ENCODE measurements at places on chromosomes 3 and 15.

- H3K4me1 ChIP-seq: no peaks in the 10 kb centered on the region
- H3K27ac ChIP-seq: no peak overlapping the region
- no peaks in the 10 kb centered on the region for H3K36me3 ChIP-seq
- H3K27me3 ChIP-seq: peaks cover 56% of the 10 kb centered on the region
- no peak for DNase-seq
These were observed 262.7 kb downstream of the MEX3B start for GRCh38 chr15:81783076-81783475.

GRCh38 chr3:113663324-113663750 lies 33.1 kb downstream of the USF3 start:
- peaks cover 10% of the 10 kb centered on the region for H3K4me1 ChIP-seq
- no peaks in the 10 kb centered on the region for H3K27me3 ChIP-seq
- no peak overlapping the region for H3K27ac ChIP-seq
- DNase-seq: no peak
- no peak overlapping the region for H3K4me3 ChIP-seq
- H3K36me3 ChIP-seq: peaks cover 78% of the 10 kb centered on the region

DNA sequence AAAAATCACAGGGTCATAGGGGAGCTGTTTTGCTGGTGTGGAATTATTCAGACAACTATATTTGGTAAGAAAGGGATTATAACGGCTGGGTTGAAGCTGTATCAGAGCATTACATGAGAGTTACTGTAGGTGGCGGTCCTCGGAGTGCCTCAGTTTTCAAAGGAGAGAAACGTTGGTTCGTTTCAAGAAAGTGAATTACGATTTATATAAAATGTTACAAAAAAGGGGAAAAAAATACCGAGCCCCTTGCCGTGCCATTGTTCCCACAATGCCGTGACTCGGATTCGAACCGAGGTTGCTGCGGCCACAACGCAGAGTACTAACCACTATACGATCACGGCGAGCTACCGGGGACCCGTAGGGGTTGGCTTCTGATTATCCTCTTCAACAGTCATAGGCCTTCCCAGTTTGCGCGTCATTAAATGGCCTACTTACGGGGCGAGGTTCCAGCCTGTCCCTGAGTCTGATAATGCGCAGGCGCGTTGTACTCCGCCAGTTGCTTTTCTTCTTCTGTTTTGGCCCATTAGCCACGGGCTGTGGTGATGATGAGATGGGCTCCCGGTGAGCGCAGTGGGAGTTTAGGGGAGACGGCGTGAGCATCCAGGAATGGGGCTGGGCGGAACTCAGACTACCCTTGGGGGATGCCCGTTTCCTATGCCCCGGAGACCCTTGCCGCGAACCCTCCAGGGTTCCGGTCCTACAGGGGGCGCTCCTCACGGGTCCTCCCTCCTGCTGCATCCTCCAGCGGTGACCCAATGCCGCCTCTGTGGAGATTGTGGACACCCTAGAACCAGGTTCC lies 10.8 kb upstream of the SHF start:
- H3K27ac ChIP-seq: no peak overlapping the region
- H3K4me1 ChIP-seq: peaks cover 18% of the 10 kb centered on the region
- no peak overlapping the region for H3K4me3 ChIP-seq
- DNase-seq: peak; percentile 98
- peaks cover 10% of the 10 kb centered on the region for H3K27me3 ChIP-seq
- H3K36me3 ChIP-seq: peaks cover 4% of the 10 kb centered on the region

- H3K27me3 ChIP-seq: no peaks in the 10 kb centered on the region
- H3K27ac ChIP-seq: no peak overlapping the region
- DNase-seq: no peak
- H3K4me1 ChIP-seq: peaks cover 2% of the 10 kb centered on the region
These were observed 58.3 kb downstream of the LARS2 start for GRCh38 chr3:45446706-45447105.

- peaks cover 4% of the 10 kb centered on the region for H3K4me1 ChIP-seq
- H3K27me3 ChIP-seq: no peaks in the 10 kb centered on the region
- DNase-seq: no peak
- H3K4me3 ChIP-seq: no peak overlapping the region
- peaks cover 3% of the 10 kb centered on the region for H3K36me3 ChIP-seq
- peak overlapping the region; percentile 29 for H3K27ac ChIP-seq
These were observed 47.9 kb upstream of the FURIN start for GRCh38 chr15:90820481-90820880.

DNA sequence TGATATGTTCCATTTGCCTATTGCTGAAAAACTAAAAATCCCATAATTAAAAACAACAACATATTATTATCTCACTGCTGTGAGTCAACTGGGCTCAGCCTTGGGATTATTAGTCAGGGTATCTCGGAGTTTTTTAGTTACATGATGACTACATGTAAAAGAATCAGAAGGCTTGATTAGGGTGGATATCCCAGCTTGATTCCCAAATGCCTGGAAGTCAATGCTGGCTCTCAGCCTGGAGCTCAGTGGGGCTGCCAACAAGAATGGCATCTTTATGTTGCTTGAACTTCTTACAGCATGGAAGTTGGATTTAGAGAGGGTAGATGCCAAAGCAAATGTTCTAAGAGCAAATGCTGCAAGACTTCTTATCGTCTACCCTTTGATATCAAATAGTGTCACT lies 278.5 kb downstream of the PLOD2 start:
- no peak overlapping the region for H3K4me3 ChIP-seq
- H3K27ac ChIP-seq: no peak overlapping the region
- no peaks in the 10 kb centered on the region for H3K27me3 ChIP-seq
- H3K4me1 ChIP-seq: no peaks in the 10 kb centered on the region
- no peaks in the 10 kb centered on the region for H3K36me3 ChIP-seq

DNA sequence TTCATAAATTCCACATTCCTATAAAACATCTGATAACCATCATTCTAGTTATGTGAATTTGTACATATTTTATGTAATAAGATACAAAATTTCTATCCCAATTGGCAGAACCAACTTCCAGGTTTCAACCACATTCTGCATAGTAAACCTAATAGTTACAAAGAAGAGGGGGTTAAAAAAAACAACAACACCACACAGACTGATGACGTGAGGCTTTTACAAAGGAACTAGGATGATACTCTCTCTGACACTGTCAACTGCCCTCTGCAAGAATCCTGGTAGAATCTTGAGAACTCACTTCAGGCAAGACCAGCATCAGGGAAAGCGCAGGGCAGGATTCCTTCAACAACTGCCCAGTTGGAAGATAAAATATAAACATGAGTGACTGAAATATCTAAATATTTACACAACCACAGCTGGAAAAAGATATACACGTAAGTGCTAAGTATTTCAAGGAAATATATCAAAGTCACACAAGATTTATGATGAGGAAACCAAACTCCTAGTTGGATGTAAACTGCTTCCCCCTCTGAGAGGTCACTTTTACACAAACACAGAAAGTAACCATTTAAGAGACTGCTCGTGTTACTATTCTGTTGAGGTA lies 816.4 kb downstream of the ROBO1 start:
- no peaks in the 10 kb centered on the region for H3K27me3 ChIP-seq
- no peak overlapping the region for H3K4me3 ChIP-seq
- no peaks in the 10 kb centered on the region for H3K4me1 ChIP-seq

- DNase-seq: no peak
- H3K27me3 ChIP-seq: no peaks in the 10 kb centered on the region
- no peak overlapping the region for H3K4me3 ChIP-seq
- H3K36me3 ChIP-seq: no peaks in the 10 kb centered on the region
These were observed 419.0 kb downstream of the CNTN4 start for GRCh38 chr3:2517500-2518172.

- H3K27me3 ChIP-seq: no peaks in the 10 kb centered on the region
- H3K4me1 ChIP-seq: no peaks in the 10 kb centered on the region
- no peak overlapping the region for H3K27ac ChIP-seq
- no peak for DNase-seq
These were observed 69.7 kb upstream of the SETMAR start for GRCh38 chr3:4233488-4233887.

DNA sequence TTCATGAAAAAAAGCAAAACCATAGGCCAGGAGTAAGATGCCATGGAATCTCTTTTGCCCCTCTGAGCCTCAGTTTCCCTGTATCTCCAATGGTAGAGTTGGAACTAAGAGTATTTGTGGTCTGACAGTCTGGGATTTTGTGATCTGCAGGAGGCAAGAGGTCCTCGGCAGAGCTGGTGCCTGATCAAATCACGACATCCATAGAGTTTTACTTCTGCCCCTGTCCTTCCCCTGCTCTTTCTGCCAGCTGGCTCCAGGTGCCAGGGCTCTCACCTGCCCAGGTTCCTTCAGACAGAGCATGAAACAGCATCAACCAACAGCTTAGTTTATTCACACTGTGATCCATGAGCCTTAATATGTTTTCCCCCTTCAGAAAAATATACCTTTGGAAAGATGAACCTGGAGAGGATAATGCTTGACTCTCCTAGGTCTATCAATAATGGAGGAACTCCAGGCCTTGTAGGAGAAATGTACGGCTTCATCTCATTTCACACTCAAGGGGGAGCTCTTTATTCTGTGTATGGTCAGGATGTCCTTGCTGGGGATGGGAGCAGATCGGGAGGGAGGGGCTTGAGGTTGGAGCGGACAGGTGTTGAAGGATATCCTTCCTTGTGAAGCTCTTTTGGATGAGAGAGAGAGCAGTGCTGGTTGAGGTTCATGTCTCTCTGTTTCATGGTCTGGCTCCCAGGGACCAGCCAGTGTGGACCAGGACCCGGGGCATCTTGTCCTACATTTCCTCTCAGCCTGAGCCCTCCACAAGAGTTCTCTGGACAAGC lies 309.9 kb downstream of the RPLP1 start:
- DNase-seq: no peak
- no peak overlapping the region for H3K4me3 ChIP-seq
- H3K27me3 ChIP-seq: peaks cover 14% of the 10 kb centered on the region
- peaks cover 9% of the 10 kb centered on the region for H3K36me3 ChIP-seq
- H3K4me1 ChIP-seq: peaks cover 44% of the 10 kb centered on the region

DNA sequence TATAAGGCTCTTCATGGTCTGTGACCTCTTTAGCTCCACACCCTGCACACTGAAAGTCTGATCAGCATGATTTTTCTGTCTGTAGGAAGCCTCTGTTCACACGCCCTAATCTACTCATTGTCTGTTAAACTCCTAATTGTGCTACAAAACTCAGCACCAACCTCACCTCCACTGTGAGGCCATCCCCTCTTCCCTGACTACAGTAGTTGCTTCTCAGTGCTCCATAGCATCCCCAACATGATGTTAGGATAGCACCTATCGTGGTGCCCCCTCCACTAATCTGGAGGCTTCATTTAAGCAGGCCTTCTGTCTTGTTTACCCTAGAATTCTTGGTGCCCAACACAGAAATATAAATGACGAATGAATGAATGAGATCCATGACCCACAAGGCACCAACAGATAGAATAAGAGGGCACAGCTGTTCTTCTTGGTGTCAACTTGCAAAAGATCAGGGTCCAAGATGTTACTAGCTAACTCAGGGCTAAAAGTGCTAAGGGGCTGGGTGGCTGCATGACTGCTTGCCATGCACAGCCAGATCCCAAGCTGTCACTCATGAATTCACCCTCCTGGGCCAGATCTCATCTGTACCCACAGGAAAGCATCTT lies 55.2 kb upstream of the HEG1 start:
- no peak overlapping the region for H3K4me3 ChIP-seq
- H3K27ac ChIP-seq: no peak overlapping the region
- H3K4me1 ChIP-seq: peaks cover 11% of the 10 kb centered on the region
- DNase-seq: no peak
